ENCODE measurements at places on chromosomes 3 and 15. TPM values are rescaled to one million over a fixed set of nuclear protein-coding genes. Genes with fewer than 3 reads are reported as not detected.

The CNBP gene
- total RNA-seq, result 277 TPM

The GOLGA8N gene
- 4.4 TPM for total RNA-seq

The SLC2A2 gene
- total RNA-seq, result 0.09 TPM

The AP3B2 gene
- 0.43 TPM for total RNA-seq

The AP4E1 gene
- total RNA-seq, result 13.9 TPM

The CORO2B gene
- total RNA-seq, result 5.3 TPM
